Endodermal cell (in vitro differentiated cells): ENCODE measurements at places on chromosomes 12 and 14. TPM values are rescaled to one million over a fixed set of nuclear protein-coding genes. Genes with fewer than 3 reads are reported as not detected.

- H3K4me1 ChIP-seq: peaks cover 2% of the 10 kb centered on the region
- no peak overlapping the region for H3K27ac ChIP-seq
- no peak overlapping the region for H3K4me3 ChIP-seq
- peak; percentile 31 for DNase-seq
Measured at GRCh38 chr12:4148418-4149056, 125.0 kb upstream of the CCND2 start.

- no peak overlapping the region for H3K27ac ChIP-seq
- peak; percentile 63 for DNase-seq
- no peaks in the 10 kb centered on the region for H3K27me3 ChIP-seq
Measured at GRCh38 chr12:81800298-81801148, 41.4 kb upstream of the PPFIA2 start.

DNA sequence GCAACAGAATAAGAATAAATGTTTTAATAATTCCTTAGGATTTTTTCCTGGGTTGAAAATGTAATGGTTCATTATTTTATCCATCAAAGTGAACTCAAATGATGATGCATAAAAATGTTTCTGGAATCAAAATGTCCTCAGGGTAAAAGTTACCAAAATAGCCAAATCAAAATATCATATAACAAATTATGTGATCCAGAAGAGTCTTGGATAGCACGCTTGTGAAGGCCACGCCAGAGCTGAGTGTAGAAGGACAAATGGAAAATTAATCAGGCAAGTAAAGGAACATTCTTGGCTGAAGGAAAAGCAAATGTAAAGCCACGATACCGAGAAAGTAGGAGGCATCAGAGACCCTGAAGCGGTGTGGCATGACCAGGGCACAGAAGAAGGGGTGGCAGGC, 169.2 kb downstream of the CAPZA3 start:
- H3K27me3 ChIP-seq: no peaks in the 10 kb centered on the region
- H3K4me3 ChIP-seq: no peak overlapping the region
- H3K27ac ChIP-seq: no peak overlapping the region
- no peaks in the 10 kb centered on the region for H3K36me3 ChIP-seq
- DNase-seq: no peak

- no peak overlapping the region for H3K4me3 ChIP-seq
- H3K27ac ChIP-seq: peak overlapping the region; percentile 56
- no peaks in the 10 kb centered on the region for H3K27me3 ChIP-seq
- H3K36me3 ChIP-seq: no peaks in the 10 kb centered on the region
Measured at GRCh38 chr12:32988982-32989381, 92.4 kb upstream of the PKP2 start.

GRCh38 chr12:60169904-60170303, 574.1 kb downstream of the SLC16A7 start:
- H3K4me3 ChIP-seq: no peak overlapping the region
- no peaks in the 10 kb centered on the region for H3K36me3 ChIP-seq

DNA sequence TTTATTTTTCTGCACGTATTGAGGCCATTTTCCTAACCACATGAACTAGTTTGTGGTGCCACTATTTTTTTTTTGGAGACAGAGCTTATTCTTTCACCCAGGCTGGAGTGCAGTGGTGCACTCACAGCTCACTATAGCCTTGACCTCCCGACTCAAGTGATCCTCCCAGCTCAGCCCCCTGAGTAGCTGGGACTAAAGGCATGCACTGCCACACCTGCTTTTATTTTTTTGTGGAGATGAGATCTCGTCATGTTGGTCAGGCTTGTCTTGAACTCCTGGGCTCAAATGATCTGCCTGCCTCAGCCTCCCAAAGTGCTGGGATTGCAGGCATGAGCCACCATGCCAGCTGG, 60.1 kb downstream of the DIP2B start:
- H3K4me3 ChIP-seq: no peak overlapping the region
- H3K36me3 ChIP-seq: no peaks in the 10 kb centered on the region
- H3K4me1 ChIP-seq: peaks cover 9% of the 10 kb centered on the region
- no peaks in the 10 kb centered on the region for H3K27me3 ChIP-seq
- H3K27ac ChIP-seq: no peak overlapping the region

GRCh38 chr12:129335773-129336172, 482.5 kb downstream of the GLT1D1 start:
- no peak for DNase-seq
- no peak overlapping the region for H3K27ac ChIP-seq
- no peaks in the 10 kb centered on the region for H3K27me3 ChIP-seq
- H3K4me3 ChIP-seq: no peak overlapping the region
- no peaks in the 10 kb centered on the region for H3K4me1 ChIP-seq

GRCh38 chr14:63642656-63643382, 1.1 kb upstream of the WDR89 start:
- no peaks in the 10 kb centered on the region for H3K27me3 ChIP-seq
- H3K4me3 ChIP-seq: peak overlapping the region; percentile 99
- DNase-seq: no peak
- H3K4me1 ChIP-seq: no peaks in the 10 kb centered on the region

DNA sequence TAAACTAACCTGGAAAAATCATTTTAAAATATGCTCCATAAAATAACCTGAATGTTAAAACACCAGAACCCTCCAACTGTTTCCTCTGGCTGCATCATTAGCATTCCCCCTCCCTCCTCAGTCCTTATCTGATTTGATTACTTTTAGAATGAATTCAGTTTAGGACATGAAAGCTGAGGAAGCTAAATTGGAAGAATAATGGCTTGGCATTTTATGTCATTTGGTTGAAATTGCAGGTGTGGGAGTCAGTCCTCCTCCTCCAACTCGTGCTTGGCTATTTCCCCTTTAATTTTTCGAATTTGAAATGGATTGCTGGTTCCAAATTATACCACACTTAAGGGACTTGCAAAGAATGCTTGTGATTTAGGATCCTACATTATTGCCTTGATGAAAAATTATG, 473.0 kb upstream of the STXBP6 start:
- no peaks in the 10 kb centered on the region for H3K4me1 ChIP-seq
- no peak overlapping the region for H3K27ac ChIP-seq
- no peaks in the 10 kb centered on the region for H3K27me3 ChIP-seq
- no peaks in the 10 kb centered on the region for H3K36me3 ChIP-seq

- H3K4me1 ChIP-seq: no peaks in the 10 kb centered on the region
- no peak overlapping the region for H3K27ac ChIP-seq
- no peaks in the 10 kb centered on the region for H3K27me3 ChIP-seq
- no peak for DNase-seq
- no peak overlapping the region for H3K4me3 ChIP-seq
- H3K36me3 ChIP-seq: no peaks in the 10 kb centered on the region
Measured at GRCh38 chr12:91384366-91384765, 201.7 kb upstream of the DCN start.

GRCh38 chr12:78395961-78396360, 468.6 kb upstream of the SYT1 start:
- no peak overlapping the region for H3K27ac ChIP-seq
- no peak overlapping the region for H3K4me3 ChIP-seq
- H3K36me3 ChIP-seq: no peaks in the 10 kb centered on the region
- DNase-seq: no peak

DNA sequence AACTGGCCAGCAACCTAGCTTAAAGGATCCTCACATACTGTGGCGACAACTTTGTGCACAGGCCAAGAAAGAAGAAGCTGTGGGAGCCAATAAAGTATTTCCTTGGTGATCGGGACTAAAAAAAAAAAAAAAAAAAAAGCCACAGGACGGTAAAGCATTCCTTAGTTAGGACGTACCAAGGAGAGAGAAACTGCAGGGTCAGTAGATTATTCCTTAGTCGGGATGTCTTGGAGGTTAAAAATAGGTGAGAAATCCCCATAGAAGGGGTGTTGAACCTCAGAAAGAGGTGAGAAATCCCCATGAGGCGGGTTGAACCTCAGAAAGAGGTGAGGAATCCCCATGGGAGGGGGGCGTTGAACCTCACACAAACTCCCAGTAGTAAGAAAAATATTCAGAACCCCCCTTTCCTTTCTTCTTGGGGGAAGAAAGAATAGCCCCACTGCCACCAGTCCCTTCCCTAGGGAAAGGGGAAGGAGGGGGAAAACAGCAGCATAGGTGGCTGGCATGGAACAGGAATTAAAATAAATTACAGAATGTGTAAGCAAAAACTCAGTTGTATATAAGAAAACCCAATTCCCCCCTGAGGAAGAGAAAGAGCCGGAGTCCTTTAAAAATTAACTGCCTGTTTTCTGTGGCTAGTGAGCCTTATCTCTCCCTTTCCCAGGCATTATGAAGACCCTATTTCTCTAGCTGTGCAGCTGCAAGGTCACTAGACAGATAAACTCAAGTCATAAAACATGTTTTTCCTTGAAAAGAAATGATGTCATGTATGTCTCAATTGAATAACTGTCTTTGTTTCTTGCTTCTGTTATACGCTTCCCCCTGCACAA, 26.8 kb downstream of the KLRK1 start:
- DNase-seq: peak; percentile 51
- no peak overlapping the region for H3K27ac ChIP-seq
- H3K4me3 ChIP-seq: no peak overlapping the region
- H3K36me3 ChIP-seq: no peaks in the 10 kb centered on the region
- peaks cover 8% of the 10 kb centered on the region for H3K4me1 ChIP-seq
- H3K27me3 ChIP-seq: peaks cover 30% of the 10 kb centered on the region

ERP27 gene
- total RNA-seq: 0.22 to 0.29 TPM in 2 of 3 replicates, not detected in the other

HOXC11 gene
- not detected in 3 replicates for total RNA-seq
